ENCODE measurements at places on chromosomes 1 and 21. TPM values are rescaled to one million over a fixed set of nuclear protein-coding genes. Genes with fewer than 3 reads are reported as not detected.

CSRP1 gene
- total RNA-seq: 501 TPM

TIAM1 gene
- 0.59 TPM for total RNA-seq

GRHL3 gene
- total RNA-seq: not detected

OR2T33 gene
- not detected for total RNA-seq

CD1B gene
- not detected for total RNA-seq
